AG20443 (cell line): ENCODE measurements at places on chromosomes 2 and 18.
A peak's percentile ranks its signal among the peaks of the same experiment; 100 is the strongest.

GRCh38 chr18:43919551-43919950, 642.3 kb upstream of the SYT4 start:
- no peak for DNase-seq

- no peak for DNase-seq
Measured at GRCh38 chr2:49175831-49176230, 21.5 kb upstream of the FSHR start.

- DNase-seq = peak; percentile 61
Measured at GRCh38 chr18:54775686-54776085, 52.6 kb upstream of the RAB27B start.

DNA sequence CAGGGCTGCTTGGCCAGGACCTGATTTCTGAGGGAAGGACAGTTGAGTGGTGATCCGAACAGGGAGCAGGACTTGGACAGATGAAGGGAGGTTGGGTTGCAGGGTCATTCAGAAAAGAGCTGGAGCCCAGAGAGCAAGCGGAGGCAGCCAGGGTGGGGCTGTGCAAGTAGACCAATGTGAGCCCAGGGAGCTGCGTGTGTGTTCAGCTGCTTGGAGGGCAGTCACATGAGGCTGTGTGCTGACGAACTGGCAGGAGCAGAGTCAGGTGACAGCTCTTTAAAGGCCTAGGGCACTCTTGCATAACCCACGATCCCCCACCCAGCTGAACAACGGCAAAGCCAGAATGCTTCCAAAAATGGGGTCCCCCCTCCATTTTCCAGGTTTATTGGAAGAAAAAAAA, 4.6 kb upstream of the MLPH start:
- peak; percentile 77 for DNase-seq

DNA sequence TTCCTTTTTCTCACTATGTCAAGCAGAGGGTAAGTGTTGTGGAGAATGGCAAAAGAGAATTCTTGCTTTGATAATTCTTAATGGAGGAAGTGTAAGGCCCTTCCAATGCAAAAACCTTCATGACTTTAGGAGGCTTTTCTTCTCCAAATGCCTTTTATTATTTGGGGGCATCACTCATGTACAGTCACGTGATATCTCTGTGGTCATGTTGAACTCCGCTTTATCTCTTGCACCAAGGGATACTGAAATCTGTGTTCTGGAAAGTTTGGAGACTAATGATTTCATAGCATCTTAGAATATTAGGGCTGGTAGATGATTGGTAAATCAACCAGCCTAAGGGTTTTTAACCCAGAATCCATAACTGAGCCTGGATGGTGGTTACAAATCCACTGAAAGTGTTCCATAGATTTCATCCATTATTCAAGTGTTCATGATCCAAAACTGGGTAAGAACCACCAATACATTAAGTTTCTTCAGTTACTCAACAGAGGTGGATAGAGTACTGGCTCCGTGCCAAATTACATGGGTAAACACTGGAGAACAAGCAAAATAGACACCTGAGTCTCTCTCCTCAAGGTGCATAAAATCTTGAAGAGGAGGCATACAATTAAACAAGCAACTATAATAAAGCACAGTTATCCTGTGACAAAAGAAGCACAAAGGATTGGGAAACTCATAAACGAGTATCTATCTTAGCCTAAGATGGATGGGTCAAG, 169.6 kb upstream of the EPHA4 start:
- no peak for DNase-seq

DNA sequence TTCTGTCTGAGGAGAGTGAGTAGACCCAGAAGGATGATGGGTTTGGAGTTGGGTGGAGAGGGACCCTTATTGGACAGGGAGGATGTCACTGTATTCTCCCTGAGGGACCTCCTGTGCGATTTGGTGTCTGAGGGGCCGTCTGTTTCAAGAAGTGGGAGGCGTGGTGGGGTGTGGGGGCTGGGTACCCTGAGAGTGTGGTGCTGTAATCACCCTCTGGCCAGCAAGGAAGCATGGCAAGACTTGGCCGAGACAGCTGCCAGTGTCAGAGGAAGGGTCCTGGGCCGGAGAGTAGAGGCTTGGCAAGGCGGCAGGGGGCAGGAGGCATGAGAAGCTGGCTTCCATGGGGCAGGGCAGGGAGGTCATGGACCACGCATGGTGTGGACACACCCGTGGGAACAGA, 43.1 kb downstream of the CTIF start:
- DNase-seq = no peak

- peak; percentile 43 for DNase-seq
Measured at GRCh38 chr18:62438018-62438329, 84.9 kb upstream of the ZCCHC2 start.

DNA sequence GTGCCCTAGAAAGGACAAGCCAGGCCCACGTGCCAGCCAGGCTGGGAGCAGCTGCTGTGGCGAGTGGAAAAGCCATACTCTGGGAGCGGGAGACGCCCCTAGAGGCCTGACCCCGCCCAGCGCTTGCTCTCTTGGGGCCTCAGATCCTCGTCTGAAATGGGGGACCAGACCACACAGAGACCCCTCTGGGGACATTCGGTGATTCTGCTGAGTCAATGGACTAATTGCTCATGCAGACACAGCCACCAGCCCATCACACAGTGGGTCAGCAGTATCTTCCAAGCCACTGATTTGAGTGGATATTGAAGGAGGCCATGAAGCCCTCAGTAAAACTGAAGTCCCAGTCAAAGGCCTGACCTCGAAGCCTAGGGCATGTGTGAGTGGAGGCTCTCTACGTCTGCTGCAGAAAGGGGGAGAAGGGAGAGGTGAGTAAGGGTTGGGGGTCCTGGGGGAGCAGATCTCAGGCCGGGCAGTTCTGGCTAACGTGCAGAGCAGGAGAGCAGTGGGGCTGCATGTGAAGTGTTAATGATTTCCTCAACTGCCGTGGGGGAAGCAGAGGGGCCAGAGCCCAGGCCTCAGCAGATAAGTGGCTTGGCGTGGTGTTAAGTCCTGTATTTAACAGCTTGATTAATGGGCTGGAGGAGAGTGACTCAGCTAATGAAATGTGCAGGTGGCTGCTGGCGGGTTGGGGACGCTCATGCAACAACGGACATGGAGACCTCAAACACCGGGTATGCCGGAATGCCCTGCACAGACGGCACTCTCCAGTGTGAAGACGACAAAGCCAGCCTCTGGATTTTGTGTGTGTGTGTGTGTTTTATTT, 104.4 kb upstream of the TWIST2 start:
- DNase-seq = no peak

- DNase-seq = no peak
Measured at GRCh38 chr2:213757525-213757924, 473.3 kb downstream of the SPAG16 start.

GRCh38 chr2:63048367-63049171, 2.1 kb upstream of the OTX1 start:
- DNase-seq = peak; percentile 27

- DNase-seq = no peak
Measured at GRCh38 chr2:102765061-102765460, 3.2 kb downstream of the TMEM182 start.

GRCh38 chr2:200765995-200766660, 45.6 kb upstream of the BZW1 start:
- DNase-seq = no peak

DNA sequence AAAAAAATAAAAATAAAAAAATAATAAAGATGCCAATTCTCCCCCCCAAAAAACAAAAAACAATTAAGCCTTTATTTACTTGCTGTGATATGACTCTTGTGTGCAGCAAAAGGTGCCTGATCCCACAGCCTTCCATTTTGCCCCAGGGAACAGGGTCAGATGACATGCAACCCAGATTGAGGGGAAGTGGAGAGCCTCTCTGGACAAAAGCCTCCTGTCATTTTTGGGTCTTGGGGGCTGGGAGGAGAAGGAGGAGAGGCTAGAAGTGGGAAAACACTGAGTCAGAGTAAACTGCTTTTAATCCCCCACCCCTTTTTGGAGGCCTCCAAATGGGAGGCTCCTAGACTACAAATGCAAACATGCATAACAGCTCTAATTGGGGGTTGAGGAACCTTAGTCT, 46.6 kb upstream of the SCG2 start:
- DNase-seq = no peak

DNA sequence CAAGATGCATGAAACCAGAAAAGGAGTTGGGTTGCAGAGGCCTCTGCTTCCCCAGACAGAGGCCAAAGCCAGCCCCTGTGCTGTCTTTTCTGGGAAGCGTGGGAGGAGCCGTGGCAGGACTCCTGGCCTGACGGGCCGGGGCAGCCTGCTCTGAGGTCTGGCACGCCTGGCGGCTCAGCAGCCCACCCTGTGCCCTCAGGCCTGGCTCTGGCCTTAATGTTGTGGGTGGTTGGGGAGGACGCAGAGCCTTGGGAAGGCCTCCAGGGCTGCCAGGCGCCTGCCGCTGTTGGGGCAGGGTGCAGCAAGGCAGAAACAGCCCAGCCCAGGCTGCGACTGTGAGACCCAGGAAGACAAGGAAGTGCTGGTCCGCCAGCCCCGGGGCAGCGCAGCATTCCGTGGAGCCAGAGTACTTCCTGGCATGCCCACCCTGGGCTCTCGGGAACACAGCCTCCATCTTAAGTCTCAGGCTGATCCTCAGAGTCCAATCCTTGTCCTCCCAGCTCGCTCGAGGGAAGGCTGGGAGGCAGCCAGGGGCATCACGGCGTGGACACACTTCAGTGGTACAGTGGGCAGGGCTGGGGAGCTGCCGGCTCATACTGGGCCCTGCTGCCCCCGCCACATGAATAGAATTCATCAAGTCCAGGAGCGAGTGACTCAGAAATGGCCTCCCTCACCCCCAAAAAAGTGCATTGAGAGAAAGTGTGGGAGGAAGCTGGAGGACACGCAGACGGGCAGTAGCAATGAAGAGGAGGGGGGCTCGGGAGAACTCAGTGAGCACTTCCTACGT, 72.6 kb downstream of the EMX1 start:
- no peak for DNase-seq

- peak; percentile 60 for DNase-seq
Measured at GRCh38 chr2:144152817-144153271, 367.1 kb downstream of the ZEB2 start.

DNA sequence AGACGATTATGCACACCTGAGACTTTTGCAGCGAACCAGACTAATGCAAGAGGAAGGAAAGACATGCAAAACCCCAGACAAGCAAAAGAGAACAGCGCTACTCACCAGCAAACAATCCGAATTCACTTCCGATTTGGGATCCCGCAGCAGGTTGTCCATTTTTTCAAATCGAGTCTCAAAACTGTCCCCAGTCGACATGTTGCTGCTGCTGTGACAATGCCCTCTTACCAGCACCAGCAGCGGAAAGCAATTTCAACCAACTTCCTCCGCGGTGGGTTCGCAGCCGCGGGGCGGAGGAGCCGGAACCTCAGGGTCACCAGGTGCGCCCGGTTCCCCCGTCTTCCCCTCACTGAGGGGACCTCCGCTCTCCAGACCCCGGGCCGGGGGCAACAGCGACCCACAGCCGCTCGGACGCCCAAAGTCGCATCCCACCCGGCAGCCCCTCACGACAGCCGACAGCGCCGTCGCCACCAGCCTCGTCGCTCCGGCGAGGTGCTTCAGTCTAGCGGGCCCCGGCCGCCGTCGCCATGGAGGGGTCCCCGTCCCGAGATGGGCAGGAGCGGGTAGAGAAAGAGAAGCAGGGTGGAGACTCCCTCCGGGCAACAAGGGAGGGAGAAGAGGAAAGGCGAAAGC, 784 bp downstream of the ROCK1 start:
- peak; percentile 19 for DNase-seq

DNA sequence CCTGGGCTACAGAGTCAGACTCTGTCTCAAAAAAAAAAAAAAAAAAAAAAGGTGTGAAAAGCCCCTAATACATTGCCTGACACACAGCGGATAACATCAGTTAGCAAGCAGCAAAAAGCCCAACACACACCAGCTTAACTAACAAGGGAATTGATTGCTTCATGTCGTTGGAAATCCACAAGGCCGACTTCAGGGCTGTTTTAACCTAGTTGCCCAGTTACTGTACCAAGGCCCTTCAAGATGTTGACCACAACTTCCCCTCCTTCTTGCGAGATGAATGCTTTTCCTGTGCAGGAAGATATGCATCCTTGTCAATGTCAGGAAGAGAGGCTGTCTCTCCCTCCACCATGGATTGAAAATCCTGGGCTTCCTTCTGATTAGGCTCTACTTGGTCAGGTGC, 202.9 kb downstream of the MIB1 start:
- DNase-seq = no peak

DNA sequence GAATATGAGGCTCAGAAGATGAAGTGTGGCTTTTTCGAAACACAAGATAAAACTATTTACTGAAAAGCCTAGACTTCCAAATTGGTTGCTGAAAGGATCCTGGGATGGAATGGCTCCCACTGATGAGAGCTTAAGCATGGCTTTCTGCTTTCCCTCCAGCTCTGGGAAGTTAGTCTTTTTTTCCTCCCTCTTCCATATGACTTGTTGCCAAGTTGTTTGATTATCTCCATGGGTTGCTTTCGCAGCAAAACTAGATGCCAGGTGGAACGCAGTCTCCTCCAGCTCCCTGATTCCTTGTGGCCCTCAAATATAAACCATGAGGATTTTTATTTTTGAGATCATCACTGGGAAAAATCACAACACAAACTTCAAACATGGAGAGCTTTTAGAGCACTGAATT, 276.5 kb downstream of the LRRTM1 start:
- DNase-seq = no peak

- peak; percentile 83 for DNase-seq
Measured at GRCh38 chr2:71801969-71802368, 345.7 kb downstream of the CYP26B1 start.

DNA sequence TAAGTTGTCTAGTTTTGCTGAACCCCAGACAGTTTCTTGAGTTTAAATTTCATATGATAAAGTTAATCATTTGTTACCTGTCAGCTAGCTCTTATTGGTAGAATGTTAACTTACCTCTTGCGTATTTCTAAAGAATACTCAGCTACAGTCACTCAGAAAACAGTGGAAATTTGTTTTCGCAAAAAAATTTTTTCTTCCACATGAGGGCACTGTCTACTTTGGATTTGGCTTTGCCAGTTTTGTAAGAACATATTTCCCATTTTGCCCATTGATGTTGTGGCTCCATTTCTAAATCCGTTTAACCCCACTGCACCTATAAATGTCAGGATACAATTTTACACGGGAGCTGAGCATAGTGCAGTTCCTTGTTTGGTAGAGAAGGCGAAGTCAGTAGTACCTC, 19.1 kb upstream of the GCFC2 start:
- no peak for DNase-seq

DNA sequence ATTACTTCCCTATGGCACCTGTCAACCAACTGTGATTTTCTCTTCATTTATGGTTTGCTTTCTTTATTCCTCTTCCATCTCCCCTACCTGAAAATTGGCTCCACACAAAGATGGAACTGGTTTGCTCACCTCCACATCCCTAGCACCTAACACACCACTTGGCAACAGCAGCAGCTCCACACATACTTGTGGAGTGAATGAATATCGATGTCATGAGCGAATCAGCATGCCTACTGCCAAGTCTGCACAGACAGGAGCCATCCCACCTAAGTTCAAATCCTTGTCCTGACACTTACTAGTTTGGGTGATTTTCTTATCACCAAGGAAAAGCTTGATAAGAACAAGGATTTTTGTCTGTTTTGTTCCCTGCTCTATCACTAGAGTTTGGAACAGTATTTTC, 191.4 kb upstream of the TMEM200C start:
- DNase-seq = no peak

DNA sequence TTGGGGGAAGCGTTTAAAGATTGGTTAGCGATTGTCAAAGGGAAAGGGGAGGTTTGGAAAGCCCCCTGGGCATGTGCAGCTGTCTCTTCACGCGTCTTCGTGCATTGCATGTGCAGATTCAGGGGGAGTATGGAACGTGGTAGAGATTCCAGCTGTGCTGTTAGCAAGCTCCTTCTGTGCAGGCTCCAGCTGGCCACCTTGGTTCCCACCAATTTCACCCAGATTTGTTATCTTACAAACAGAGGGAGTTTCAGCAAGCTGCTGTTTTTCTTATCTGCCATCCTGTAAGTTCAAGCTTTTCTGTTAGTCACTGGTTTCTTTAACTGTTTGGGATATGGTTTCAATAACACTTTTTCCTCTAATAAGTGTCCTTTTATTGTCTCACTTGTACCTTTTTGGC, 30.4 kb downstream of the FARP2 start:
- no peak for DNase-seq
